Tibial nerve (tissue), 4 donors: ENCODE measurements at places on chromosomes 2 and 18. TPM values are rescaled to one million over a fixed set of nuclear protein-coding genes. Genes with fewer than 3 reads are reported as not detected.

The CRYGB gene
- total RNA-seq = not detected

The SERPINB4 gene
- total RNA-seq = not detected

The TNFAIP6 gene
- total RNA-seq = 6.6 TPM

The ARHGAP28 gene
- total RNA-seq = 5.4 TPM

The LRP2 gene
- not detected for total RNA-seq

The BCL11A gene
- not detected for total RNA-seq

The TGFBRAP1 gene
- total RNA-seq = 22.7 TPM

DNA sequence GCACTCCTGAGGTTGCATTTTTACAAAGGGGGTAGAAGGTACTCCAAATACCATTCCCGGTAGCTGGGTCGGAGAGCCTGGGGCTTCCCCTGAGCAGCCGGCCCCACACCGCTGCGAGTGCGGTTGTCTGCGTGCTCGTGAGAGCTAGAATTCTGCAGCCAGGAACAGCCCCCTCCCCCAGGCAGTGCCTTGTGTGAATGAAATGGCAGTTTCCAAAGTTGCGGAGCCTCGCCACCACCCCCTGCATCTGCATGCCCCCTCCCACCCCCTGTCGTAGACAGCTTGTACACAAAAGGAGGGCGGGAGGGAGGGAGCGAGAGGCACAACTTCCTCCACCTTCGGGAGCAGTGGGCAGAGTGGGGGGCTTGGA is 1.1 kb downstream of the MYCN start:
- H3K36me3 ChIP-seq = peaks cover 9% of the 10 kb centered on the region
- H3K27me3 ChIP-seq = no peaks in the 10 kb centered on the region
- peak overlapping the region; percentile 34 for H3K27ac ChIP-seq
- DNase-seq = no peak
- H3K4me3 ChIP-seq = peak overlapping the region; percentile 63

DNA sequence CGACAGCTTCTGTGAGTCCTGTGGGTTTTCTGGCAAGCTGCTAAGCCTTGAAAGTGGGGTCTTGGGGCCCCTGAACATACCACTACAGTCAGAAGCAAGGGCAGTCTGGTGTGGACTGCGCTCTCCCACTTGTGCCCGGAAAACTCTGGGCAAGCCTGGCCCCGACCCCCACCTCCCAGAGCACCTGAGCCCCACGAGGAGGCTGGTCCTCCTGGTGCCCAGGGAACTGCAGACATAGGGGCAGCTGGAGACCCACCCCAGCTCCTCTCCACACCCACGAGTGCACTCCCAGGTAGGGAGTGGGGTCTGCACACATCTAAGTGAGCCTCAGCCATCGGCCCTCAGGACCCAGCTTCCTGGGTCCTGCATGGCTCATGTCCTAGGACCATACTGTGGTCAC is 16.2 kb upstream of the GPC1 start:
- no peaks in the 10 kb centered on the region for H3K27me3 ChIP-seq
- H3K27ac ChIP-seq = no peak overlapping the region
- no peak for DNase-seq
- H3K4me1 ChIP-seq = no peaks in the 10 kb centered on the region
- H3K36me3 ChIP-seq = no peaks in the 10 kb centered on the region
- H3K4me3 ChIP-seq = no peak overlapping the region

- no peak overlapping the region for H3K27ac ChIP-seq
- H3K4me1 ChIP-seq = no peaks in the 10 kb centered on the region
- H3K27me3 ChIP-seq = no peaks in the 10 kb centered on the region
- no peak overlapping the region for H3K4me3 ChIP-seq
Observed at GRCh38 chr2:168136392-168136977, 110.9 kb downstream of the STK39 start.

DNA sequence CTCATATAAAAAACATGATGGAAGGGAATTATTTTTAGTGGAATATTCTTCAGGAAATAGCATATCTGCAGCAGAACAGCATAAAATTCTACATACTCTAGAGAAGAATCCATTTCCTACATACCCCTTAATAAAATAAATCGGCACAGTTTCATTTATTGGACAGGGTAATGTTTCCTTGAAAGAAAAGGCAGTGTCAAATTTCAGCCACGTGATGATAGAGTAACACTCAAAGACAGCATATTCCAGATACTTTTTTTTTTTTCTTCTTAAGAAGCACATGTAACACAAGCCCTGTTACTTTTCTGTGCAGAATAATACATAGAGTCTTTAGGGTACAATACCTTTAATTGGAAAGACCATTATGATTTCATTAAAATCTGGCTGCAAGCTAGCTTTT is 204.4 kb downstream of the SRBD1 start:
- no peaks in the 10 kb centered on the region for H3K27me3 ChIP-seq
- H3K4me1 ChIP-seq = no peaks in the 10 kb centered on the region
- no peaks in the 10 kb centered on the region for H3K36me3 ChIP-seq
- H3K27ac ChIP-seq = no peak overlapping the region
- no peak for DNase-seq

DNA sequence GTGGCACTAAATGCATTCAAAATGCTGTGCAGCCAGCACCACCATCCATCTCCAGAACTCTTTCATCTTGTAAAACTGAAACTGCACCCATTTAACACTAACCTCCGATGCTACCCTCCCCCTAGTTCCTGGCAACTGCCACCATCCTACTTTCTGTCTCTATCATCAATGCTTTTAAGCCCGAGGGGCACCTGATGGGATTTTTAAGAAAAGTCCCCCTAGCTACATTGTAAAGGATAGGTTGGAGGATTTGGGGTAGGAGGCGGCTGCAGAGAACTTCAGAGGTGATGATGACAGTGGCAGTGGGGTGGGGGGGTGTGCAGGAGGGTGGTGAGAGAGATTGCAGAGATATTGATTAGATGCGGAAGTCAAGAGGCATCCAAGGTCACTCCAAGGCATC is 10.8 kb upstream of the YWHAQ start:
- H3K4me3 ChIP-seq = no peak overlapping the region
- H3K4me1 ChIP-seq = peaks cover 26% of the 10 kb centered on the region
- H3K27me3 ChIP-seq = no peaks in the 10 kb centered on the region
- DNase-seq = no peak

DNA sequence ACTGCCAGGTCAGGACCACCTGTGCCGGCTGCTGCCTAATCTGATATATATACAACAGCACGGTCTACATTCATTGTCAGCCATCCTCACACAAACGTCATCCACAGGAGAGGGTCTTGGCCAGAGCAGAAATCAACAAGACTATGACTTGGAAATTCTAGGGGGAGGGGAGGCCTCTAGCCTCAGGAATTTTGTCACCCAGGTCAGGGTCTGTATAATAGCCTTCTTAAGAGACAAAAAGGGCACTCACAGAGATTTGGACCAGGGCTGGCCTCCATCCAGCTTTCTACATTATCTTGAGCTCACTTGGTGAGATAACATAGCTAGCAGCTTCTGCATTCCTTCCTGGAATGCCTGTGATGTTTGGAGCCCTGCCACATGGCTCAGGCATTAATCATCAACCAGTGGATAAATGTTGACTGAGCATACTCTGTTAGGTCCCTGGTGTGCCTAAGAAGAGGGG is 50.4 kb upstream of the CTIF start:
- no peaks in the 10 kb centered on the region for H3K27me3 ChIP-seq
- no peak overlapping the region for H3K27ac ChIP-seq
- H3K36me3 ChIP-seq = no peaks in the 10 kb centered on the region
- DNase-seq = no peak
- H3K4me1 ChIP-seq = peaks cover 2% of the 10 kb centered on the region

DNA sequence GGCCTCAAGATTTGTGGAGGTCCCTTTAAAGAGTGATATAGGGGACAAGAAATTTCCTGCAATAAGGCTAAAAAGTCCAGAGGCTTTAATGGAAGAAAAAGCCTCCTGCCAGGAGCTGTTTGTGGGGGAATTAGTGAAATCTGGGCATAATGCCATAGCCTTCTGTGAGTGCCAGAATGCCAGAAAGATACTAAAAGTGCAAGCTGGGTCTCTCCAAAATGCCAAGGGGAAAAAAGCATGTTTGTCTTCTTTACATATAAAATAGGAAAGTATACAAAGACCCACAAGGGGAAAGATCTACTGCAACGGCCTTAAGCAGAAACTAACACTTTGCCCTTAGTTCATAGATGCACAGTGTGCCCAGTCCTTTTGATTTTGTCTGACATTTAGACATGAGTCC is 647.7 kb upstream of the ZNF804A start:
- H3K36me3 ChIP-seq = no peaks in the 10 kb centered on the region
- no peak overlapping the region for H3K4me3 ChIP-seq
- no peaks in the 10 kb centered on the region for H3K4me1 ChIP-seq

DNA sequence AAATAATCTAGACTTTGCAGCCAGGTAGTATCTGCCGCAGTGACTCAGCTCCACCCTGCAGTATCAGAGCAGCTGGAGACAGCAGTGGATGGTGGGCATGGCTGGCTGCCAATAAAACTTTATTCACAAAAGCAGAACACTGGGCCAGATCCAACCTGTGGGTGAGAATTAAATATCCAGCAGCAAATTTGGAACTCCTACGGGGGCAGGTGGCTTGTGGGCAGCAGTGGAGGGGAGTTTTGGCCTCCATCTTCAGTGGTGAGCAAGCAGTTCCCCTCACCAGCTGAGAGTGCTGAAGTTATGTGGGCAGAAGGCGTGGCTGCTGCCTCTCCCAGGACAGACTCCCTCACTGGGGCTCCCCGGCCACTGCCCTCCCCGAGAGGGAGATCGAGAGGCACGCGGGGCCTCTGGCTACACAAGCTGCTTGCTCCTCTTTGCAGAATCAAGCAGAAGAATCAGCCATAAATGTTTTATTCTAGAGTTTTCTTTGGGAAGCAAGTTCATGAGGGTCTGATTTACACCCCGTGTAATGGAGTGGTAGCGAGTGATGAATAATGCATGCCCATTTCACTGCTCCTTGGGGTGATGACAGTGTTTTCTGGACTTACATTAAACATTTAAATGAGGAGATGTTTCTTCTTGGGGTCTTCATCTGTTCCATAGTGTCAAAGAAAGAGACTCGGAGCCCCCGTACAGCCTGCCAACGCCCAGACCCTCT is 204.3 kb downstream of the SEPTIN10 start:
- H3K4me1 ChIP-seq = no peaks in the 10 kb centered on the region
- no peak overlapping the region for H3K4me3 ChIP-seq

- no peak overlapping the region for H3K27ac ChIP-seq
- no peaks in the 10 kb centered on the region for H3K27me3 ChIP-seq
- H3K4me3 ChIP-seq = no peak overlapping the region
Observed at GRCh38 chr18:2494921-2495320, 76.4 kb downstream of the METTL4 start.

GRCh38 chr2:164688896-164689419 is 67.7 kb upstream of the GRB14 start:
- no peaks in the 10 kb centered on the region for H3K27me3 ChIP-seq
- no peak overlapping the region for H3K27ac ChIP-seq
- no peak overlapping the region for H3K4me3 ChIP-seq
- no peaks in the 10 kb centered on the region for H3K4me1 ChIP-seq
- no peak for DNase-seq

DNA sequence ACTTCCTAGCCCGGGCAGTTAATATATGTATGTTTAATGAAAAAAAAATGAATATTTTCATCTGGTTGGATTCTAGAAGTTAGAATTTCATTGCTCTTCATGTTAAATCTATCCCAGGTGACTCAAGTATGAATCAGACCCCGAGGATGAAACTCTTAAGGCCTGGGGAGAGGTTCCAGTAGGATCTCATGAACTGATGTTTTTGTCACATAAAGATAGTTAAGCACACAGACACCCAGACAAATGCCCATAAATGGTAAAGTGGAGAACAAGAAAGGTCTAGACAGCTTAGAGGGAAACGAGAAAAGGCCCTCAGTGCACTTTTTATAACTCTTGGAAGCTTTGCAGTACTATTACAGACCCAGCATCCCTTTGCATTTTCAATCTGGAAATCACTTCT is 114.1 kb downstream of the RIF1 start:
- no peak overlapping the region for H3K27ac ChIP-seq
- no peaks in the 10 kb centered on the region for H3K27me3 ChIP-seq
- H3K36me3 ChIP-seq = no peaks in the 10 kb centered on the region
- no peak overlapping the region for H3K4me3 ChIP-seq
- DNase-seq = no peak
